ENCODE measurements at places on chromosomes 5 and 9.

DNA sequence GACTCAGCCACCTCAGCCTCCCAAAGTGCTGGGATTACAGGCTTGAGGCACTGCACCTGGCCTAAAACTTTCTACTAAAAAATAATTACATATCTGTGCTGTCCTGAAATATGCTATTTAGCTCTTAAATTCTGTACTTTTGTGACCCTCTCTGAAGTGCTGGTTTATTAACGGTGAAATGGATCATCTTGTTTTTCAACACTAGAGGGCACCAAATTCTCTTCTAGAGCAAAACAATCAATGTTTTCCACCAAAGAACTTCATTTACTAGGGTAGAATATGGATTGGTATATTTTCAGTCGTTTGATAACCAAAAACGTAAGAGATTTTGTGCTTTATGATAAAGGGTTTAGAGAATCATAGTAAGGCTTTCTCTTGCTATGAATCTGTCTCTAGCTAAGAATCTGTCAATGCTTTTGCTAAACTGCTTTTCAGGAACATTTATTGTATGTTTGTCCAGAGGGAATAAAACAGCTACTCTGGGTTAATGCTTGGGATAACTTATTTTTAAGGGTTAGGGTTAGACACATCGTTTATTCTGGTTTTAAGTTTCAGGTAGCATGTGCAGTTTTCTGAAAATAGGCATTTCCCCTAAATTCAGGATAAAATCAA, 63.6 kb downstream of the RNF180 start:
- DNase-seq = no peak

- no peak for DNase-seq
Measured at GRCh38 chr9:130923611-130924447, 15.2 kb downstream of the FIBCD1 start.

GRCh38 chr5:1515311-1515920, 8.3 kb downstream of the LPCAT1 start:
- DNase-seq = no peak

- DNase-seq = no peak
Measured at GRCh38 chr5:91264311-91265051, 118.6 kb downstream of the ARRDC3 start.

- no peak for DNase-seq
Measured at GRCh38 chr5:169460123-169460522, 123.5 kb upstream of the SPDL1 start.

GRCh38 chr9:81575956-81576355, 113.4 kb downstream of the TLE1 start:
- no peak for DNase-seq

GRCh38 chr9:136805207-136805740, 2.5 kb upstream of the RABL6 start:
- no peak for DNase-seq

DNA sequence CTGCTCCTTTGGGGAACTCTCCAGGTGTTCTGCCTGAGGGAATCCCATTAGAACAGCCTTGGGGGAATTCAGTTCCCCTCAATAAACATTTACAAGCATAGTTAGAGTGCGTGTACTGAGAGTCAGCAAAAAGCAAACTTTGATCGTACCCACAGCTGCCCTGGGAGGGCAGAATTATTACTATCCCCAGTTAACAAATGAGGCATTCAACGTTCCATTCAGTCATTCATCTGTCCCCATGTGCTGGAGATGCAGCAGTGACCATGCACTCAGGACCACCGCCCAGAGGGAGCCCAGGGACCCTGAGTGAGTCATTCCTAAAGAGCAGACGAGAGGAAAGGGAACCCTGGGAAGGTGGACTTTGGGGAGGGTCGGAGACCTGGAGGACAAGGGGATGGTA, 19.1 kb upstream of the TTLL11 start:
- DNase-seq = no peak

DNA sequence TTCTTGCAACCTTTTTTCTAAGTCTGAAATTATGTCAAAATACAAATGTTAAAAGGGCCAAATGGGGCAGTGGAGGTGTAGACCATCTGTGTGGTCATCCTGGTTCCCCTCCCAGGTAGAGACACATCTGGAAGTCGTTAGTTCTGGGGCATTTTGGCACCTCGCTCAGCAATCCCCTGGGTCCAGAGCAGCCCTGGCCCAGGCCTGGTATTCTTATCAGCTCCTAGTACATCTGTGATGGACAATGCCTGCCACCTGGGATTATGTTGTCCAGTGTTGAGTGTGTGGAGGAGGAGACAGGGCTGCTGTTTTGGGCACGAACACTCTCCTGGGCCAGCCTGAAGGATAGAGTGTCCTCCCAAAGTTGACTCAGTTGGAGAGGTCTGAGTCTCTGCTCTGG, 74.8 kb downstream of the GADD45G start:
- no peak for DNase-seq

DNA sequence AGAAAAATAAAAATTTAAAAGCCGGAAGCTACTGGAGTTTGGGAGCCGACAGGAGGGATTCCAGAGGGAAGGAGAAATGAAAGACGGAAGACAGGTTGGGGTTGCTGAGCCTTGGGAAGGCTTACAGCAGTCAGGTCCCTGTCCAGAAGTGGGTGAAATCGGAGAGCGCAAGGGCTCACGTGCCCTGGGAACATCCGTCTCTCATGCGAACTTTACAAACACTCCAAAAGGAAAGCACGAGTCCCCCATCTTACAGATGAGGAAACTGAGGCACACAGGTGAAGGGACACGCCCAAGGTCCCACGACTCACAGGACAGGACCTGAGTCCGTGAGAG, 347 bp upstream of the OLFML2A start:
- DNase-seq = no peak

GRCh38 chr9:98456156-98456613, 200.7 kb upstream of the TBC1D2 start:
- DNase-seq = no peak

GRCh38 chr9:84450029-84450428, 109.5 kb upstream of the SLC28A3 start:
- DNase-seq = no peak

- DNase-seq = no peak
Measured at GRCh38 chr5:74432721-74433120, 207.8 kb downstream of the ENC1 start.

GRCh38 chr9:33116860-33117259, 40.4 kb upstream of the SMU1 start:
- DNase-seq = no peak

GRCh38 chr5:5544094-5544663, 121.7 kb downstream of the ICE1 start:
- peak; percentile 43 for DNase-seq

- DNase-seq = no peak
Measured at GRCh38 chr9:13755551-13755950, 476.1 kb upstream of the MPDZ start.

DNA sequence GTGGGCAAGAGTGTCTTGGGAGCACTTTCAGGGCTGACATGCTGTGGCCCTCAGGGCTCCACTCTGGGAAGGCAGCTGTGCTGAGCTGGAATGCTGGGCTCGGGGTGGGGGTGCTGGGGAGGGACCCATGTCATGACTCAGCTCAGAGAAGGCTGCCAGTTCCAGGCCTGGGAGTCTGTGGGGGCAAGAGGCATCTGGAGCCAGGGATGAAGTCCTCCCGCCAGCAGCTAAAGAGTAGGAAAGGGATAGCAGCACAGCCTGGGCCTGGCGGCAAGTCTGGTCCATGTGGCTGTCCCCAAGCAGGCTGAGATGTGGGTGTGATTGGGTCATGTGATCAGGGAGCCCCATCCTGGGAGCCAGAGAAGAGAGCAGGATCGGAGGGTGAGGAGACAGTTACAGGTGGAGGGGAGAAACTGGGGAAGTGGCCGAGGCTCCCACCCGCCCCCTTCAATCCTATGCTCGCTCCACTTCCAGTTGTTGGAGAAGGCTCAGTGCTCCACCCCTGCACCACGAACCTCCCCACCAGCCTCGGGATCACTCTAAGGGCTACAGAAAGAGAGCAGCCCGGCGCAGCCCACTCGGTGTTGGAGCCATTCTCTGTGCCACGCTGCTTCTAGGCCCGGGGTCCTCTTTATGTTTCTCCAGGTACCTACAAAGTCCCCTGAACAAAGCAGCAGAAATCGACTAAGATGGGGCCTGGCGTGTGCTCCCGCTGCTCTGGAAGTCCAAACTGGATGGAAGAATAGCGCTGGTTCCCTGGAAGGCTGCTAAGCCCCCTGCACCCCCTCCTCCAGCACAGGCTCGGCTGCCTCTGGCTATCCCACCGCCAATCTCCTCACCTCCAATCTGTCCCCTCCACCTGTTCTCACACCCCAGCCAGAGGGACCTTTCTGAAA, 12.0 kb downstream of the PDGFRB start:
- DNase-seq = no peak

GRCh38 chr5:137366526-137366925, 132.6 kb downstream of the SPOCK1 start:
- no peak for DNase-seq

All from NCI-H524 treated with DMSO at 0.1 percent for 48 hours (cell line).